ENCODE measurements at places on chromosomes 1 and 21.

GRCh38 chr1:199956005-199956404 lies 71.5 kb upstream of the NR5A2 start:
- no peak for DNase-seq

GRCh38 chr1:77406661-77407060 lies 124.8 kb downstream of the AK5 start:
- no peak for DNase-seq

GRCh38 chr1:77222496-77222895 lies 3.3 kb upstream of the PIGK start:
- DNase-seq, result no peak

GRCh38 chr1:81298266-81298665 lies 502.5 kb upstream of the ADGRL2 start:
- DNase-seq, result no peak

DNA sequence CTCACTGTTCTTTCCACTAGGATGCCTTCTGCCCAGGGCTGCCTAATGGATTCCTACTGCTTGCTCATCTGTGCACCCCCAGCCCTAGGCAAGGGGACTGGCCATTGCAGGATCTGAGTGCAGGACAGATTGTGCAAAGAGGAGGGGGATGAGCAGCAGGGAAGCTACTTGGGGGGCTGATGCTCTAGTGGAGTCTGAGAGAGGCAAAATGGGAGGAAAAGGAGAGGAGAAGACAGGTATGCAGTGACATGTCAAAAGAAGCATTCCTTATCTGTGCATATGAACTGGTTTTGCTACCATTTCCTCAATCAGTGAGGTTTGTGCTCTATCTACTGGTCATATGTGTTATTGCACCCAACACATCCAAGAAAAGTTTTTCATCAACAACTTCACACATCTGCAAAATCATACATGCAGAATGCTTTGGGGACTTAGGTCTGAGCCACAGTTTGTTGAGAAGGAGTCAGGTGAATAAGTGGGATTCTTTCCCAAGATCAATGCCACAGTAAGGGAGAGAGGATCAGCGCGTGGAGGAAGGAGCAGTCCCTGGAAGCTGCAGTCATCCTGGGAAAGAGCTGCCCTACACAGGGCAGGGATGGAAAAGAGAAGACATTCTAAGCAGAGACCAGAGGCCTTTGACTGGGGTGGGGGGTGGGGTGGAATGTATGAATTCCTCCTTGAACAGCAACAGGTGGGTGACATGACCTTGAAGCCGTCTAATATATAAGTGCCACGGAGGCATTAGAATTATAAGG lies 14.4 kb downstream of the SLC5A9 start:
- peak; percentile 58 for DNase-seq

GRCh38 chr1:233006541-233006973 lies 56.1 kb downstream of the NTPCR start:
- DNase-seq, result no peak

GRCh38 chr1:63701187-63701586 lies 72.6 kb upstream of the ROR1 start:
- no peak for DNase-seq

GRCh38 chr1:151846062-151846568 lies 6.5 kb upstream of the C2CD4D start:
- DNase-seq, result peak; percentile 36

DNA sequence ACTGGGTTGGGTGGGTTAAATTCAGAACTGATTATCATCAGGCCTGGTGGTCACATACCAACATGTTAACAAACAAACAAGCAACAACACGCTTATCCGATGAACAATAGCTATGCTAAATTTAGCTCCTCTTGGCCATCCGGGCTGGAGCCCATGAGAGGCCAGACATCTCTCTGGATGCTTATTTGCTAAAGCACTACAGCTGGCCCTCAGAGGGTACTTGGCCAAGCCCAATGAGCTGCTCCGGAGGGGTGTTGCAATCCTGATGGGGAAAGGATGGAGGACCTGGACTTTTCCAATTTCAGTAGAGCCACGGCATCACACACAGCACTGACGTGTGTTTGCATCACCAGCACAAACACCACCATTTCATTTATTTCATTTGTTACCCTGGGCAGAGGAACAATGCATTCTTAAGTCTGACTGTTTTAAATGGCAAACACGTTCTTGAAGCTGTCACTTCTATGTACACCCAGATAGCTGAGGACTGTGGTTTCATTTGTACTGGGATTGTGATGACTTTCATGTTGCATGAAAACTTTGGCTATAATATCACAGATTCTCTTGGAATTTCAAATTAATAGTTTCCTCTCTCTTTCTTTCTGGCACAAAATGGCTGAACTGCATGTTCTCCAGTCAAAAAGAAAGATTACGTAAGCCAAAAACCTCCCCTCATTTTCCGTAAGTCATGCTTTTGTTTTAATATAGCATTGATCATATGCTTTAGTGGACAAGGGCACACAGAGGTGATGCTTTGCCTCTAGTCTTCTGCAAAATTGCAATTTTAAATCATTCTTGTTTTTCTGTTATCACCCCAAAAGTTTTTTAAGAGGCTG lies 359.8 kb upstream of the KAZN start:
- no peak for DNase-seq

- DNase-seq, result no peak
These were observed 22.4 kb downstream of the CASQ2 start for GRCh38 chr1:115746021-115746690.

GRCh38 chr1:94383966-94384408 lies 34.2 kb upstream of the ABCD3 start:
- DNase-seq, result no peak

DNA sequence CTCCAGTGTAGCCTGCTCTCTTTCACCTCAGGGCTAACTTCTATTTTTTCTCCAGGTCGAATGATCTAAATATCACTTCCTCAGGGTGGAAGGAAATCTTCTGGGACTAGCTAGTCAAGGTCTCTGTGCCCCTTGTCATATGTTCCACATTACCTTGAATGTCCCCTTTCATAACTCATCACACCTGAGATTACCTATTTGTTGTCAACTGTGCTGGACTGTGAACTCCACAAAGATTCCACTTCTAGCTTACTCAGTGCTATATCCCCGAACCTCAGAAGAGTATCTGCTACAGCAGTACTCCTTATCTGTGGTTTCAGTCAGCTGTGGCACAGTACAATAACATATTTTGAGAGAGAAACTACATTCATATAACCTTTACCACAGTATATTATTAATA lies 14.6 kb upstream of the SYNJ1 start:
- no peak for DNase-seq

DNA sequence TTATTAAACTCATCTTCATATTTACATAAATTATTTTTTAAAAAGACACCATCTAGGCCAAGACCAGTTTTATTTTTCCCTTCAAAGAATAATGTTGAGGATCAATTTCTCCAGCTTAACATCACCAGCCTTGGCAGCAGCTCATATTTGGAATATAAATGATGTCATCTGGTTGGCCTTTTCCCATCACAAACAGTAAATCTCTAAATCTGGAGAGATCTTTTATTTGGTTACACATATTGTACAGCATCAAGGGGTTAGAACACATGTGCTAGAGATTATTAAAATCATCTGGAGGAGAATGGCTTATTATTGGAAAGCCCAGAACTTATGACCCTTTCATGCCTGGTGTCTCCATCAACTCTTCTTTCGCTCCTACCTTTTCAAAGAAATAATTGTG lies 508.8 kb downstream of the PLPP3 start:
- DNase-seq, result no peak

DNA sequence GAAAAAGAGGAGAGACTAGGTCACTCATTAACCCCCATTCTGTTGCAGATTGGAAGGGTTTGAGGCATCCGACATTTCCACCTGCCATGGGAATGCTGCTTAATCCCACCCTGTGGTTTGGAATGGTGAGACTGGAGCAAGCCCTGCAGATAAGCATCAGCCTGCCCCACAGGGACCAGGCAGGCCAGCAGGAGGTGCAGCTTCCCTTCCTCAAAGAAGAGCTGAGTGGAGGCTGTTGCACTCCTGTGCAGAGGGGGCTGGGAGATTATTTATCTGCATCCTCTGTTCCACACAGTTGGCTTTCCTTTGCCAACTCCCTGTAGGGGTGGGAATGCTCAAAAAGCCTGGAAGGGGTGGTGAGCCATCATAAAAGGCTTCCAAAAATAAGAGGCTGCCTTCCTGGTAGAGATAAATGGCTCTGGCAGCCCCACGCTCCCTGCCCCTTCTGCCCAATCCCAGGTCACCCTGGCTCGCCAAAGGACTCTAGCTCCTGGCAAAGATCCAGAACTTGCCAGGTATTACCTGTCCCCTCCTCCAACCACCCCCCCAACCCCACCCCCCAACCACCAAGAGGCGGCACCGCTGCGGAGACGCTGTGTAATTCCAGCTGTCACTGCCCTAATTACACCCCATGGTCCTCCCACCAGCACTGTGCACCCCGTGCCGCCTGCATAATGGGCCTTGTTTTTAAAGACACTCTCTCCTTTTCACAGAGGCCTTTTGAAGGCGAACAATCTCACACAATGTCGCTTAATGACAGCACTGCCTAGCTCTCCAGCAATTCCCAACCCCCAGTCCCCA lies 83.0 kb upstream of the ZC3H12A start:
- DNase-seq, result no peak

DNA sequence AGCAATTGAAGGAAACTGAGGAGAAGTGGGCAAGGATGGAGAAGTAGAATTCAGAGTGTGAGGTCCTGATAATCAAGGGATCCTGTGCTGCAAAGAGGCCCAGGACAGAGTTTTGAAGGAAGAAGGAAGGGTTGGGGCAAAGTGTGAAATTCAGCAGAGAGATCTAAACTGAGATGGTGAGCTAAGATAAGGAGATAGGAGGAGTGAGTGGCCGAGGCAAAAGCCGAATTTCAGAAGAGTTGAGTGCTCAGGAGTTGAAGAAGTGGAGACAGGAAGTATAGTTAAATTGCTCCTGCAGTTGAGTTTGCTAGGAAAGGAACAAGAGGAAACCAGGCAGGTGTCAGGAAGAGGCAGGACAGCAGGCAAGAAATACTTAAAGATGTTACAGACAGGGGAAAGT lies 16.4 kb upstream of the MAPKAPK2 start:
- DNase-seq, result no peak

DNA sequence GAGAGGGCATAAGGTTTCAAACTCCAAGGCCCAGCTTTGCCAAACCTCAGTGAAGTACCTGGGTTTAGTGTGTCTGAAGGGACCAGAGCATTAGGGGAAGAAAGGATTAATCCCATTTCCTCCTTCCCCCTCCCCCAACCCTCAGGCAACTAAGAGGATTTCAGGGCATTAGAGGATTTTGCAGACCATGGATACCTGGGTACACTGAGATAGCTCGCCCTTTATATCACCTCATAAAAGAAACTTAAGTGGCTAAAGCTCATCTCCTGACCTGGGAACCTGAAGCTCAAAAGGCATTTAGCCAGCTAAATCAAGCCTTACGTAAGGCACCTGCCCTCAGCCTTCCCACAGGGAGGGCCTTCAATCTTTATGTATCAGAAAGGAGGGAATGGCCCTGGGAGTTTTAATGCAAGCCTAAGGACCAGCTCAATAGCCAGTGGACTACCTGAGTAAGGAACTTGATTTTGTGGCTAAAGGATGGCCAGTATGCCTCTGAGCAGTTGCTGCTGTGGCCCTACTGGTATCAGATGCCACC lies 26.4 kb upstream of the SMYD3 start:
- no peak for DNase-seq

- no peak for DNase-seq
These were observed 38.4 kb upstream of the PRDM2 start for GRCh38 chr1:13661539-13661938.

GRCh38 chr1:66213491-66213890 lies 320.5 kb upstream of the SGIP1 start:
- DNase-seq, result no peak

DNA sequence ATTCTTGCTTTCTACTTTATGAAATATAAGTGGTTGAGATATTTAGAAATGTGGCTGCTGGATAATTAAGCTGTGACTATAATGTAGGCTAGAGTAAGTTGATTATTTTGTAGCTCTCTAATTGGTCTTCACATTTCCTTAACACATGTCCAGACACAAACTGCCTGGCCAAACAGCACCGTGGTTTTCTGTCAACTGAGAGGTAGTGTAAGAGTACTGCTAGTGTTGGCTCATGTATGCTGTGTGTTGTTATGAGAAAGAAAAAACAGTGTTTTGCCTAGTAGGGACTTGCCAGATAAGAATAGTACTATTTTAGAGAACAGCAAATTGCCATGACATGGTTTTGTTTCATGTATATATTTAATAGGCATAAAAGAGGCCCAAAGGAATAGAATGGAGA lies 37.1 kb downstream of the TMED5 start:
- DNase-seq, result no peak

DNA sequence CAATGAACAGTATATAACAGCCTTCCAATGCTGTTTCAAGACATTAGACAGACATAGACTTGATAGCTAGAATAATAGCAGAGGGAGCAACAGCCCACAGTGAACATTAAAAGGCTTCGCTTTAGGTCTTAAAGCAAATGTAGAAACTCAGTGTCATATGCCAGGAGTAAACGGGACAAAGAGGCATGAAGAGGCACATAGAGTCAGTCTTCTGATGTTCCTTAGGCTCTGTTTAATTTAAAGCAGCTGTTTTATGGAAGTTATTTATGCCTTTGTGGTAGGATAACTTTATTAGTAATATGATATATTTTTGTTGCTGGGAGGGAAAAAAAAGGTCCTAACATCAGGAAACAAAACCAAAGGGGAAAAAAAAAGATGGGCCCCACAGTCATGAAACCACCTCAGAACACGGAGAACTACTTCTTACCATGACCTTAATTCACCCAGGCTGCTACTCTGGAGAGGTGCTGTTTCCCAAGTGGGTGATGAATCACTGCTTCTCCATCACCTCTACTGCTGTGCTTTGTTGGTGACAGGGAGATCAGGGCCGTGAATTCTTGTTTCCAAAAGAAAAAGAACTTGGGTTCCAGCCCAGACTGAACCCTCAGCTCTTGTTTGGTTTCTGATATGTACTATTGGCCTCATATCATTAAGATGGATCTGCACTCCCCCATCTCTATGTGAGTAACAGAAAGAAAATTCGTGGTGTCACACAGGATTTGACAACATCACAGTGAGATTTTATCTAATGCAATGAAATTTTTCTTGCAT lies 616.9 kb downstream of the KIF26B start:
- no peak for DNase-seq

- DNase-seq, result no peak
These were observed 61.8 kb downstream of the PUM1 start for GRCh38 chr1:31003613-31004230.

- no peak for DNase-seq
These were observed 5.2 kb downstream of the LDLRAP1 start for GRCh38 chr1:25548601-25549000.

All from NAMALWA (cell line).